Tracheal epithelial cell (primary cell): ENCODE measurements at places on chromosomes 5 and 9. TPM values are rescaled to one million over a fixed set of nuclear protein-coding genes. Genes with fewer than 3 reads are reported as not detected.

Gene OR13C9
- not detected in 2 replicates for total RNA-seq

Gene TENT4A
- 6.3 and 7.2 TPM in 2 replicates for total RNA-seq

Gene TAS2R1
- total RNA-seq = not detected in 2 replicates

Gene DIMT1
- total RNA-seq = 32.0 and 48.2 TPM in 2 replicates

Gene HDHD3
- total RNA-seq = 17.1 and 22.4 TPM in 2 replicates
